ENCODE measurements at places on chromosomes 6 and 20. TPM values are rescaled to one million over a fixed set of nuclear protein-coding genes. Genes with fewer than 3 reads are reported as not detected.

DNA sequence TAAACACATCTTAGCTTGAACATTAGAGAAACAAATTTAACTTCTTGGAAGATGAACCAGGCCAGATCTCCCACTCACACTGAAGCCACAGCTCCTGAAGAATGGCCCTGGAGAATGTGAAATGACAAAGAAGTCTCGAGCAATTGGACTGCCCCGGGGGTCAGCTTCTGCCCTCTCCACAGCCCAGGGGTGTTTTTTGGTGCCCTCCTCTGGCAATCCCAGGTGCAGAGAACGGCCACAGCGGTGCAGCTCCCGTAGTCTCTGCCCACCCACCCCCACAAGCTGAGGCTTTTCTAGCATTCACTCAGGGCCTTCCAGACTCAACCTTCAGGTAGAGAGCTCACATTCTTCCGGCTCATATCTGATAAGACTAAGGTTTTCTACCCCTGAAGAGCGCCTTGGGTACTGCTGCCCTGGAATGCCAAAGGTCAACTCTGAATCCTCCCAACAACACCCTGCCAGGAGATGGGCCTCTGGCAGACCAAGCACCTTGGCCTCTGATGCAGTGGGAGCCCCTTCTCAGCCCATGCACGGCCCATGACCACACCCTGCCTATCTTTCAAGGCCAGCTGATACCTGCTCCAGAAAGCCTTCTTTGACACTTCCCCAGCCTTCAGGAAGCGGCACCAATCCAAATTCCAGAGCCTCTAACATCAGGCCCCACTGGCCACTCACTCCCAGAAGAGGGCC is 208.3 kb downstream of the SYNDIG1 start:
- H3K27ac ChIP-seq = no peak overlapping the region
- no peak overlapping the region for H3K4me3 ChIP-seq

DNA sequence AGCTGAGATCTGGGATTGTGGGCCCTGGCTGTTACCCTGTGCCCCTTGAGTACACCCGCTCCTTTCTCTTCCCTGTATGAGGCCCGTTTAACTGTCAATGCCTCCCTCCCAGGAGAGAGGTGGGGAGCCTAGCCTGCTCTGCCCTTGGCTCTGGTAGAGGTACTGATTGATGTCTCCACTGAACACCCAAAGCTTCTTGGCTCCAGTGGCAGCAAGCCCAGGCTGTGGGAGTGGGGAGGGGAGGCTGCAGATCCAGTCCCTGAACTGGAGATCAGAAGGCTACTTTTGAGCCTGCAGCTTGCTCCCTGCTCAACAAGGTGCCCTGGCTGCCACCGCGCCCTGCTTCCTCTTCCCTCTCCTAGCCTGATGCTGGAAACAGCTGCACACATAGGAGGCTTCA is 7.5 kb downstream of the LRRC73 start:
- H3K36me3 ChIP-seq = peaks cover 58% of the 10 kb centered on the region
- no peak overlapping the region for H3K27ac ChIP-seq
- no peaks in the 10 kb centered on the region for H3K4me1 ChIP-seq
- DNase-seq = no peak
- H3K4me3 ChIP-seq = no peak overlapping the region

Gene ECT2L
- not detected for total RNA-seq

Gene MRPS10
- 54.4 TPM for total RNA-seq
